ENCODE measurements at places on chromosomes 6 and 20.

DNA sequence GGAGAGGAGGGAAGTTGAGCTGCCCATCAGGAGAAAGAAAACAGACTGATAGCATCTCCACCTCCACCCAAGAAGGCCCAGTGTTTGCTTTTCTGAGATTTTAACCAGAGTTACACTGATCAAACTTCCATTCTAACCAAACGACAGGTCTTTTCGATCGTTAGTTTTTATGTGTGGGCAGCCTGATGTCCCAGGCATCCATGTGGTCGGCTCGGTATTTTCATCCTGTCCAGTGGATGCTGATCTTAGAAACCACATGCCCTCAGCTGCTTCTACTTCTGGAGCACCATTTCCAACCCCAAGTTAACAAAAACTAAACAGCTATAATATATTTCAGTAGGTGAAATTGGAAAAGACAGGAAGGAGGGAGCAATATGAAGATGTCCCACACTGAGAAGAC is 536.8 kb upstream of the JAG1 start:
- no peak overlapping the region for H3K27ac ChIP-seq
- no peak for DNase-seq
- no peaks in the 10 kb centered on the region for H3K27me3 ChIP-seq
- no peaks in the 10 kb centered on the region for H3K36me3 ChIP-seq
- H3K4me3 ChIP-seq: no peak overlapping the region
- no peaks in the 10 kb centered on the region for H3K4me1 ChIP-seq

DNA sequence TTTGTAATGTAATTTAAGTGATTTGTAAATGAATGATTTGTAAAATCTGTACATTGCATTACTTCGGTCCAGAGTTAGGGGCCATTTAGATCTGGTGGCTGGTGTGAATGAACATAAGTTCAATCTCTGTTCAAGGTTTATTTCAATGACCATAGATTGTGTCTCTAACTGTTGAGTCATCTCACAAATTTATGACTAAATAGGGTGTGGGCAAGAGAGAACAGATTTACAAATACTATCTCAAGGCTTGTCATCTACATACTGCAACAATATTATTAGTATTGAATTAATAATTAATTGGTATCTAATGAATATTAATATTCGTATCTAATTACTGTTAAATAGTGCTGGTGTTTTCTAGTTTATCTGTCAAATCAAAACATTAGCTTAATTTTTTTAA is 115.3 kb upstream of the EDN1 start:
- H3K27me3 ChIP-seq: no peaks in the 10 kb centered on the region
- H3K4me1 ChIP-seq: no peaks in the 10 kb centered on the region
- no peak for DNase-seq
- no peak overlapping the region for H3K4me3 ChIP-seq
- no peak overlapping the region for H3K27ac ChIP-seq

DNA sequence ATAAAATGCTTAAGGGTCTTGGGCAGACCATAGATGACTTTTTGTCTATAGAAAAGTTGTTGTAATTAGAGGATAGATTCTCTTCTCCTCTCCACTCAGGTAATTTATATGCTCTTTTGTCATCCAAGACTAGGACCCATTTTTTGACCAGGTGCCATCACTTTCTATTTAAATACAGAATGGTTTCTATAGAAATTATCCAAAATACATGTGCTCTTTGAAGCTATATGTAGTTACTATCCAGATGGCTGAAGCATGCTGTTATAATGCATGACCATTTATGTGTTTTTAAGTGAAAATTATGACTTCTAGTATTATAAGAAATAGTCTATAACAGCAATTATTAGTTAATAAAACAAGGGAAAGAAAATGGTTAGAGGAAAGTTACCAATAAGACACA is 3.0 kb upstream of the MLIP start:
- H3K4me3 ChIP-seq: no peak overlapping the region
- H3K4me1 ChIP-seq: no peaks in the 10 kb centered on the region
- H3K27me3 ChIP-seq: no peaks in the 10 kb centered on the region
- DNase-seq: no peak

DNA sequence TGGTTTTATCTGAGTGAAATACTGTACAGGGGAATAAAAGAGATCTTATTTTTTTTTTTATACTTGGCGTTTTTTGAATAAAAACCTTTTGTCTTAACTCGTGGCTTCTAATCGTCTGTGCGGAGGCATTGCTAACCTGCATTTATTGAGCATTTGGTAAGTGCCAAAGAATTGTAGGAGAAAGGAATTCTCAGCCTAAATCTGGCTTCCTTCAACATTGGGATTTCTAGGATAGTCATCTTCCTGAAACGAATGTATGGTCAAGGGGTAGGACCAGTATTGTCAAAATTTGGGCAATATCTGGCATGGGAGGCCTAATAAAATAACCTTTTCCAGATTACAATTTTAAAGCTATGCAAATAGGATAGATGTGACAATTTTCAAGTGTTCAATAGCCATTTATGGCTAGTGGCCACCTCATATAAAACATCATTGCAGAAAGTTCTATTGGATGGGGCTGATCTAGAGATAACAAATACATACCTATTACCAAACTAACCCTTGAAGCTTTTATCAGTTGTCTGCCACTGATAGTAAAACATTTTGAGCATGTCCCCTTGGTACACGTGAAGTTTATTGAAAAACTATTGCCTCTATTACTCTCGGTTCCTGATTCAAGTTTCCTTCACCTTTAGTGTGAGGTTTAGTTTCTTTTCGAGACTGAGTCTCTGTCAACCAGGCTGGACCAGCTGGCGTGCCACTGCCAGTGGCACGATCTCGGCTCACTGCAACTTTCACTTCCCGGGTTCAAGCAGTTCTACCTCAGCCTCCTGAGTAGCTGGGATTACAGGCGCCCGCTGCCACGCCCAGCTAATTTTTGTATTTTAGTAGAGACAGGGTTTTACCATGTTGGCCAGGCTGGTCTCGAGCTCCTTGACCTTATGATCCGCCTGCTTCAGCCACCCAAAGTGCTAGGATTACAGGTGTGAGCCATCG is 5.6 kb downstream of the PIM1 start:
- H3K36me3 ChIP-seq: no peaks in the 10 kb centered on the region
- H3K27me3 ChIP-seq: no peaks in the 10 kb centered on the region
- H3K4me1 ChIP-seq: peaks cover 59% of the 10 kb centered on the region
- H3K4me3 ChIP-seq: peak overlapping the region; percentile 7
- DNase-seq: no peak

DNA sequence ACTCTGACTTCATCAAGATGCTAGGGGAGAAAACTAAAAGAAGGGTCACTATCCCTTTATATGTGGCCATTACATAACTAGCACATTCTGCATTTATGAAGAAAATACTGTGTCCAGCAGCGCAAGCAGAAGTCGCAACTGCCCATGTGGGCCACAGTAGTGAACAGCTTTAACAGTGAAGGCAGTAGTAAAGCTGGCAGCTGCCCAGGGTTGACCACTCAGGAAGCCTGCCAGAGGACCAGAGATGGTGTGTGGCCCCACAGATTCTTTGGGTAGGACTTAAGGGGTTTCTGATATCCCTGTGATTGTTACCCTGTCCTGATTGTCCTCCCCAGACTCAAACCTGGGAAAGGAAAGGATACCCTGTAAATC is 88.3 kb upstream of the NT5E start:
- H3K27ac ChIP-seq: no peak overlapping the region
- no peak overlapping the region for H3K4me3 ChIP-seq
- H3K4me1 ChIP-seq: no peaks in the 10 kb centered on the region
- no peaks in the 10 kb centered on the region for H3K27me3 ChIP-seq

GRCh38 chr6:160060920-160061447 is 60.6 kb upstream of the SLC22A1 start:
- no peak for DNase-seq
- peaks cover 11% of the 10 kb centered on the region for H3K4me1 ChIP-seq
- H3K36me3 ChIP-seq: peaks cover 11% of the 10 kb centered on the region
- H3K27me3 ChIP-seq: no peaks in the 10 kb centered on the region
- H3K27ac ChIP-seq: no peak overlapping the region

DNA sequence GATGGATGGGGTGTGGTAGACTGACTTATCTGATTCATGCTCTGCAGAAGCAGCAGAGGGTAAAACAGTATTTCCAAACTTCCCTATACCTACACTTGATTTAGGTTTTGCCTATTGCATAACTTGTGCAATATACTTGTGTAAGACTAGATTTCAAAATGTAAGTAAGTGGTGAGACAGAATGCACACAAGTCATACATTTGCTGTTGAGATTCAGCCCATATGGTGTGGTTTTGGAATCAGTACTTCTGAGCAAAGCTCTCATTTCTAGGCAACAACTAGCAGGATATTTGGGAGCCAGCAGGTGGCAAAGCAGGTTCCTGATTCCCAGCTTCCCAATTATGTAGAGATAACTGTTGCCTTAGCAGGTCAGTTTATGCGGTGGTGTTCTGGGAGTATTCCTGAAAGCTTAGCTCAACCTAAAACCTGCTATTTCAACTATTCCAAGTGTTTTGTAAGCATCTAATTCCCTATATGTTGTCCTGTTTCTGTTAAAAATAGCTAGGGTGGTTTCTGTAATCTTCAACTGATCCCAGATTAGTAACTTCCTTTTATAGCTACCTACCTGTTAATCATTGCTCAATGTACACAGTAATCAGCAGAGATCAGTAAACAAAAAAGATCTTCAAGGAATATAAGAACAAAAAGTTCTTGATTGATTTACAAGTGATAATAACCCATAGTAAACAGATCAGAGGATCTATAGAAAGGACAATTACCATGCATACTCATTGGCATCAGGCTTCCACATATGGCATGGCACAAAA is 8.5 kb upstream of the FABP7 start:
- DNase-seq: no peak
- H3K4me3 ChIP-seq: no peak overlapping the region
- no peak overlapping the region for H3K27ac ChIP-seq
- no peaks in the 10 kb centered on the region for H3K4me1 ChIP-seq
- H3K36me3 ChIP-seq: no peaks in the 10 kb centered on the region
- no peaks in the 10 kb centered on the region for H3K27me3 ChIP-seq

GRCh38 chr6:31770860-31771259 is 6.3 kb downstream of the VWA7 start:
- no peak overlapping the region for H3K27ac ChIP-seq
- H3K4me3 ChIP-seq: no peak overlapping the region
- H3K36me3 ChIP-seq: no peaks in the 10 kb centered on the region
- peaks cover 10% of the 10 kb centered on the region for H3K4me1 ChIP-seq

Measured in T-cell (primary cell).